IMR-90 (cell line): ENCODE measurements at places on chromosomes 3 and 15. TPM values are rescaled to one million over a fixed set of nuclear protein-coding genes. Genes with fewer than 3 reads are reported as not detected.

The CRYGS gene
- total RNA-seq: 0.36 and 0.56 TPM in 2 replicates

The SLC30A4 gene
- 5.6 and 7.5 TPM in 2 replicates for total RNA-seq

The NR2E3 gene
- under 0.01 and 0.56 TPM in 2 replicates for total RNA-seq

The SPINK8 gene
- not detected in 2 replicates for total RNA-seq

The UROC1 gene
- not detected in 2 replicates for total RNA-seq

The SYNPR gene
- total RNA-seq: not detected in 2 replicates

The SPESP1 gene
- total RNA-seq: 3.0 and 3.3 TPM in 2 replicates

The ACTRT3 gene
- 2.5 TPM in 2 replicates for total RNA-seq

The ZIC1 gene
- not detected in 2 replicates for total RNA-seq

The CHDH gene
- total RNA-seq: under 0.01 and 0.28 TPM in 2 replicates

The DZIP1L gene
- total RNA-seq: 14.7 and 21.4 TPM in 2 replicates

The CCR8 gene
- total RNA-seq: not detected in 2 replicates

The EID1 gene
- 147 and 308 TPM in 2 replicates for total RNA-seq

The RGMA gene
- total RNA-seq: 0.18 TPM in 1 of 2 replicates, not detected in the other

The USF3 gene
- 5.2 and 6.1 TPM in 2 replicates for total RNA-seq

The FANCD2OS gene
- not detected in 2 replicates for total RNA-seq

The NME9 gene
- not detected in 2 replicates for total RNA-seq

The EPHB1 gene
- under 0.01 and 0.36 TPM in 2 replicates for total RNA-seq

The PLSCR4 gene
- total RNA-seq: 2.8 and 3.8 TPM in 2 replicates

The DNAJC19 gene
- total RNA-seq: 16.0 and 20.8 TPM in 2 replicates

The CLDN16 gene
- under 0.01 TPM in 2 replicates for total RNA-seq

The ANKUB1 gene
- total RNA-seq: not detected in 2 replicates

The SCN11A gene
- total RNA-seq: under 0.01 TPM in 1 of 2 replicates, not detected in the other

The CCDC54 gene
- total RNA-seq: not detected in 2 replicates
